Astrocyte of the hippocampus (primary cell): ENCODE measurements at places on chromosomes 1 and 21.

GRCh38 chr1:227323171-227323966 is 5.1 kb upstream of the CDC42BPA start:
- DNase-seq: no peak

- no peak for DNase-seq
These were observed 126.5 kb downstream of the SYF2 start for GRCh38 chr1:25105836-25106235.

GRCh38 chr1:91552091-91552490 is 51.4 kb downstream of the CDC7 start:
- DNase-seq: no peak

GRCh38 chr21:28375708-28376385 is 616.8 kb downstream of the LTN1 start:
- DNase-seq: peak; percentile 61

DNA sequence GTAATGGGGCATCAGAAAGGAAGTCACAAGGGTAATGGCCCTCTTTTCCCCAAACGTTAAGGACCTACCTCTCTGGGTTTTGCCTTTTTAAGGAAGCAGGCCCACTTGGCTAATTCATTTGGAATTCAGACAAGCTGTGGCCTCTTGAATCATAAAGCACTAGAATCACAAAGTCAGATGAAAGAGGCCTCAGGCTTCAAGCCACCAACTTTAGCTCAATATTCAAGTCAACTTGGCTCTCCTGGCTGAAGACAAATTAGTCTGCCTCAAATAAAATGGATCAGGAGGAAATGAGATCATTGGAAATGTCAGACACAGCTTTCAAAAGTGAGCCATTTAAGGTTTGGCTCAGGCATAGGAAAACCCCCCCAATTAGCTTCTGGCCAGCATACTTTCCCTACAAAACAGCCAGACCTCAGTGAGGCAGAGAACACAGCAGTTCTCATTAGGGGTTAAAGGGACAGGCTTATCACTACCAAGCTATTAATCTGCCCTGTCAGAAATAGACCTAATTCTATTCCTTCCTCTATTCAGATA is 34.3 kb downstream of the SLC35D1 start:
- DNase-seq: peak; percentile 96
